Dermis microvascular lymphatic vessel endothelial cell (primary cell): ENCODE measurements at places on chromosomes 2 and 18. TPM values are rescaled to one million over a fixed set of nuclear protein-coding genes. Genes with fewer than 3 reads are reported as not detected.

The TNS1 gene
- 21.1 and 50.6 TPM in 2 replicates for total RNA-seq

The OTOS gene
- not detected in 2 replicates for total RNA-seq

The ANKRD62 gene
- total RNA-seq = not detected in 2 replicates

The DNMT3A gene
- 23.6 and 46.7 TPM in 2 replicates for total RNA-seq

The CHST9 gene
- not detected in 2 replicates for total RNA-seq

The GLI2 gene
- under 0.01 TPM in 2 replicates for total RNA-seq
